Stimulated activated CD8-positive, alpha-beta memory T cell treated with anti-CD3 and anti-CD28 coated beads, Interleukin-15, amount 100 ng/mL, for 24 hours (primary cell): ENCODE measurements at places on chromosomes 5 and 9.

DNA sequence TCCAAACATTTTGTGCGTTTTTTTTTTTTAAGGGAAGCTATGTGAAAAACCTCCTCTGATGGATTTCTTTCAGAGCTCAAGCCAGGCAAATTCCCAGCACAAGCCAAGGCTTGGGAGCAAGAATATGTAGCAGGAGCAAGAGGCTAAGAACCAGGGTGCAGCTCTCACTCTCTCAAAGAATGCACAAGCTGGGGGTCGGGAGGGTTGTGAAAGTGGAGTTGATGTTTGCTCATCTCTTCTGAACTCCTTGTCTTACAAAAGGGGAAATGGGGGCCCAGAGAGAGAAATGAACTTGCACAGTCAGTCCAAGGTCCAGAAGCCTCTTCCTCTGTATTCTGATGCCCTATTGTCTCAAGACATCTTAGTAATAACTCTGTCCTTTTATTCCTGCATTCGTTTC lies 7.7 kb upstream of the TRAF1 start:
- no peak for DNase-seq

GRCh38 chr9:76086539-76086938 lies 196.1 kb downstream of the PCSK5 start:
- no peak for DNase-seq

GRCh38 chr5:174444479-174445188 lies 279.7 kb upstream of the MSX2 start:
- no peak for DNase-seq

DNA sequence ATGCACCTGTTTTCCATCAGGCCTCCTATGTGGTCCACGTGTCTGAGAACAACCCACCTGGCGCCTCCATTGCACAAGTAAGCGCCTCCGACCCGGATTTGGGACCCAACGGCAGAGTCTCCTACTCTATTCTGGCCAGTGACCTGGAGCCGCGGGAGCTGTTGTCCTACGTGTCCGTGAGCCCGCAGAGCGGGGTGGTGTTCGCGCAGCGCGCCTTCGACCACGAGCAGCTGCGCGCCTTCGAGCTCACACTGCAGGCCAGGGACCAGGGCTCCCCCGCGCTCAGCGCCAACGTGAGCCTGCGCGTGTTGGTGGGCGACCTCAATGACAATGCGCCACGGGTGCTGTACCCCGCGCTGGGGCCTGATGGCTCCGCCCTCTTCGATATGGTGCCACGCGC lies 1.7 kb downstream of the PCDHGB1 start:
- no peak for DNase-seq

- DNase-seq: no peak
Observed at GRCh38 chr5:168472329-168472728, 13.9 kb upstream of the RARS1 start.
